ENCODE measurements at places on chromosomes 16 and 17.

- DNase-seq, result no peak
These were observed 635.9 kb downstream of the WWOX start for GRCh38 chr16:78735337-78735736.

DNA sequence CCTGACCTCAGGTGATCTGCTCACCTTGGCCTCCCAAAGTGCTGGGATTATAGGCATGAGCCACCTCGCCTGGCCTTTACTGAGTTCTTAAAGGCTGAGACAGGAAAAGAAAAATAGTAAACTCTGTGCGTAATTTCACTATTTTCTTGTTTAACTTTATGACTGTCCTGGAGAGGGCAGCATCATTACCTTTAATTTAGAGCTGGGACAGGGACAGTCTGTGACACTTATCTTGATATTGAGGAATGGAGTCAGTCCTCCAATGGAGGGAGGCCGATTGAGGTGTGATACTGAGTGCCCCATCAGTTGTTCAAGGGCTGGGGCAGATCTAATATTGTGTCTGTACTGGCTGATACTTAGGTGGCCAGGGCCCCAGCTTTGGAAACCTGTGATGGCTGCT is 21.5 kb upstream of the SPN start:
- DNase-seq, result no peak

GRCh38 chr17:77879896-77880280 is 78.6 kb upstream of the TNRC6C start:
- DNase-seq, result no peak

GRCh38 chr17:17424552-17424951 is 52.2 kb upstream of the MED9 start:
- no peak for DNase-seq

- no peak for DNase-seq
These were observed 1.1 kb downstream of the CDH15 start for GRCh38 chr16:89172528-89173173.

DNA sequence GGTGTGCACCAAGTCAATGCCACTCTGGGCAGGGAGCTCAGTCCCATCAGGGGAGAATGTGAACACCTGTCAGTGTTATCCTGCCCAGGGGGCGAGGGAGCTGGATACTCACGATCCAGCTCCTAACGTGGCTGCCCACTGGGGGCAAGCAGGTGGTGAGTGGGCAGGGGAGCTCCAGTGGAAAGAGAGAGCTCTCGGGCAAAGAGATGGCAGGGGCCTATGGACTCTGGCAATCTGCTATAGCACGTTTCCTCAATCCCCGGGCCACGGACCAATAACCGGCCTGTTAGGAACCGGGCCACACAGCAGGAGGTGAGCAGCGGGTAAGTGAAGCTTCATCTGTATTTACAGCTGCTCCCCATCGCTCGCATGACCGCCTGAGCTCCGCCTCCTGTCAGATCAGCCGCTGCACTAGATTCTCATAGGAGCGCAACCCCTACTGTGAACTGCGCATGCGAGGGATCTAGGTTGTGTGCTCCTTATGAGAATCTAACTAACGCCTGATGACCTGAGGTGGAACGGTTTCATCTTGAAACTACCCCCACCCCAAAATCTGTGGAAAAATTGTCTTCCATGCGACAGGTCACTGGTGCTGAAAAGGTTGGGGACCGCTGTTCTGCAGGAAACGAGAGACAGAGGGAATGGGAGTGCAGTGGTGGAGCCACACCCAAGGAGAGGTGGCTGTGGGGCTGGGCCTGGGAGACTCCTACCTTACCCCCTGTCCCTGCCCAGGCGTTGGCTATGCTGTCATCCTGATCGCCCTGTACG is 15.6 kb downstream of the SLC6A2 start:
- DNase-seq, result no peak

DNA sequence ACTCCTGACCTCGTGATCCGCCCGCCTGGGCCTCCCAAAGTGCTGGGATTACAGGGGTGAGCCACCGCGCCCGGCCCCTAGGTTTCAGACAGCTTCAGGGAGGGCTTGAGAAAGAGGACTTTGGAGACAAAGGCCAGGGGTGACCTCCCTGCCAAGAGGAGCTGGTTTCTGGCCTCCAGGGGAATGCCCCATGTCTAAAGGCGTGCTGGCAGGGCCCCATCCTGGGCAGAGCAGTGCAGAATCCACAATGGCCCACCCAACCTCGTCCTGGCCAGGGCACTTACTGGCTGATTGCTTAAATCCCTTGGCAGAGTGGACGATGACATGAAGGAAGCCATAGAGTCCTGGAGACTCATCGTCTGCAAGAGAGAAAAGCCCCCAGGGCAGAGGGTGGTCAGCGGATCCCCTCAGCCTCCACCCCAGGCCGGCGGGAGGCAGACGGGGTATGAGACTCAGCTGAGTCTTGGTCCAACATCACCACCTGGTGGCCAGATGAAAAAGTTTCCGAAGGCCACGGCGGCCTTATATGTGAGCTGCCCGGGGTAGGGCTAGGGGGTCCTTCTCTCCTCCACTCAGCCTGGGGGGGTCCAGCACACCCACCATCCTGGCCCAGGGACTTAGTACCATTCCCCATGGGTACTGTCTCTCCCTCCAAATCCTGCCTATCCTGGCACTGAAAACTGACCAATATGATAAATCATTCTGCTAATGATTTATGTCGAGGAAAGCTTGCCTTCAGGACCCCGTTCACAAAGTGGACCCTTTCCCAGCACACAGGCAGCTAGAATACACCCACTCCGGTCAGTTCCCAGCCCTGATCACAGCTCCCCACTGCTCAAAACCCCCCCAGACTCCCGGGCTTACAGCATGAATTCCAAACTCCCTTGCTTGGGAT is 59.1 kb downstream of the TIMM22 start:
- DNase-seq, result peak; percentile 28

DNA sequence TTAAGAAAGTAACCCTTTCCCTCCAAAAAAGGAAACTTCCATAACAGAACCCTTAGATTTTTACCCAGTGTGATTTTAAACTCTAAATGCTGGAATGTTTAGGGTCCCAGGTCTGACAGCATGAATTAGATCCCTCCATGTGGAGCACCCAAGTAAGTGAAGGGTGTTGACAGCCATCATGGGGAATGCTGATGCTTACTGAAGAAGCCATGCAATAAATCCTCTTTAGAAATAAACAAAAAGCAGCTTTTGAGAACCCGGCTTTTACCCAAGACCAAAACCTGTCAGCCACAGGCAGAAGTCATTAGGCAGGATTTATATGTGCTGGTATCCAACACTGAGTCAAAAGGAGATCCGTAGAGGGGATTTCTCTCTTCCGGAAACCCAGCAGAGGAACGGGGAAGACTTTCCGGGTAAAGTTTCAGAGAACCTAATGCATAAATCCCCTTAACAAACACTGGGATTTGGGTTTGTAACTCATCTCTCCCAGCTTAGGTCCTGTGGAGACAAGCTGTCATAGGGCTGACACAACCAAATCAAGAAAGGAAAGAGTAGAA is 287.5 kb downstream of the IRX3 start:
- DNase-seq, result no peak

- DNase-seq, result no peak
These were observed 5.7 kb upstream of the MINK1 start for GRCh38 chr17:4827399-4827798.

DNA sequence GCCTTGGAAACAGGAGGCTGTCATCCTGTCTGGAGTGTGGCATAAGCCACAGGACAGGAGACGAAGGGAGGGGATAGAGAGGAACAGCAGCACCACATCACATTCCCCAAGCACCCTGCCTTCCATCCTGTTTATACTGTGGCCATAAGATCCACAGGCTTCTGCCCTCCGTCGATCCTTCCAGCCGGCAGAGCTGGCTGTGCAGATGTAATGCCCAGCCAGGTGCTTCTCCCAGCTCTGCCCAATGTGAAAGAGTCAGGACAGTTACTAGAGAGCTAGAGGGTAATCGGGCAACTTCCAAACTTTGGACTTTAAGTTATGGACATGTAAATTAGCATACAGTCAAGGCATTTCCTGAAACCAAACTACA is 368.4 kb downstream of the SOX9 start:
- no peak for DNase-seq

DNA sequence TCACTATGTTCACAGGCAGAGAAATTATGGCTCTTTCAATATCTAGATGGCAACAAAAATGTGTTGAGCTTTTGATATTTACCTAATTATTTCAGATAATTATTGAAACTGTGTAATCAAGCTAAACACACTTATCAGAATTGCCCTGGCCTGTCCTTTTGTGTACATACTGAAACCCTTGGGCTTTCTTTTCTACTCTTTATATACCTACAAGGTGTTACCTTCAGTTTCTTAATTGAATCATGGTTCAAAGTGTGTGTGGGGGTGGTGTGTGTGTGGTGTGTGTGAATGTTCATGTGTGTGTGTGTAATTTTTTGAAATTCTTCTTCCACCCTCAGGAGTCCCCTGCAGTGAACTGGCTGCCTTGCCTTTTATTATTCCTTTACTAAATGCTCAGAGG is 506.8 kb upstream of the SOX9 start:
- DNase-seq, result no peak

DNA sequence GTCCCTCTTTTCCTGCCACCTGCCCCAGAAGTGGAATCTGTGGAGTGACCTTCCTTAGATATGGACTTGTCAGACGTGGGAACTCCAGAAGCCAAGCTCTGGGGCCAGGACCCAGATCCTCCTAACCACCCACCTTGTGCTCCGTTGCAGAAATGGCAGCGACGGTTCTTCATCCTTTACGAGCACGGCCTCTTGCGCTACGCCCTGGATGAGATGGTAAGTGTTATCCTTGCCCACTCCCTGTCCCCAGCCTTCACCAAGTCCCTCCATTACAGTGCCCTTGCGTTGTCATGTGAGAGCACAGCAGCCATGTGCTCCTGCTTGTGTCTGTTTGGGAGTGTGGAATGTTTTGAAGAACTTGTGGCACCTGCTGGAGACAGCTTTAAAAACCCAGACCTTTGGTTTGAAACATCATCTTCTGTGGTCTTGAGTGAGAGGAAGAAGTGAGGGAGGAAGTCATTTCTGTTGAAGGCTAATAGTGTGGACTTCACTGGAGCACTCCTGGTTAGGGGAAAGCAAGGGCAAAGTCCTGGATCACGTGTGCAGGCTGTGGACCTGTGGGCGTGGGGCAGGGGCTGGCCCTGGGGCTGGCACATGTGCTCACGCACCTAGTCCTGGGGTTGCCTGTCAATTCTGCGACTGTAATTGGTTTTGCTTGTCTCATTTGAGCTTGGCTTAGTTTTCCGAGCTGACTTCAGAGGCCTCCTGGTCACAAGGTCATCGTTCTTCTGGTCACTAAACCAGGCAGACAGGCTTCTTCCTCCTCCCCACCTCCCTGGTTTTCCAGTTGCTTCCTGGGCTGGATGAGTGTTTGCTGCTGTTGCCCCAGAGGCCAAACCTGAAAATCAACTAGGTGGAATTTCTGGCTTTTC is 35.8 kb downstream of the MPRIP start:
- no peak for DNase-seq

DNA sequence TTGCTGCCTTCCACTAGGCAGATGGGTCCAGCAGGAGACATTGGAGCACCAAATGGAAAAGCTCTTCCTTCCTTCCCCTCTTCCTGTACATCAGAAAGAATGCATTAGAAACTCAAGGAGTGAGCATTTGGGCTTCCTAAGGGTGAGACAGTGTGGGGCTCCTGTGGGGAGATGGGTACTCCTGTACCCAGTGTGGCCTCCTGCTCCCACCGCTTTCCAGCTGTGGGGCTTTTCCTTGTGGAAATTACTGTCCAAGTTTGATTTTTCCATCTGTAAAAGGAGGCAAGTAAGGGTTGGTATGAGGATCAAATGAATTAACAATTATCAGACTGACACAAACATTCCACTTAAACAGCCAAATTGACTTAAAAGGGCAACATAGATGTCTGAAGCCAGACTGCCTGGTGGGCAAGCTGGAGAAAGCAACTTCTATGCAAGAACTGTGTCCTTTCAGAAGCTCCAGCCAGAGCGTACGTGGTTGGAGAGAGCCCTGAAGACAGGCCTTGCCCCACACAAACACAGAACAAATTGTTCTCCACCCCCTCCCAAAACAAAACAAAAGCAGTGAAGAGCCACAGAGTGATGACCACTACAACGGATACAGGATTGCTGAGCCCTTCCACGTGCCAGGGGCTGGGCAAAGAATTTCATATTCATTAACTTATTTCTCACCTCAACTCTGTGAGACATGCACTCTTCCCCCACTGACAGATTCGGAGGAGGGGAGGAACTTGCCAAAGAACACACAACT is 23.1 kb upstream of the ALDH3A1 start:
- DNase-seq, result no peak

DNA sequence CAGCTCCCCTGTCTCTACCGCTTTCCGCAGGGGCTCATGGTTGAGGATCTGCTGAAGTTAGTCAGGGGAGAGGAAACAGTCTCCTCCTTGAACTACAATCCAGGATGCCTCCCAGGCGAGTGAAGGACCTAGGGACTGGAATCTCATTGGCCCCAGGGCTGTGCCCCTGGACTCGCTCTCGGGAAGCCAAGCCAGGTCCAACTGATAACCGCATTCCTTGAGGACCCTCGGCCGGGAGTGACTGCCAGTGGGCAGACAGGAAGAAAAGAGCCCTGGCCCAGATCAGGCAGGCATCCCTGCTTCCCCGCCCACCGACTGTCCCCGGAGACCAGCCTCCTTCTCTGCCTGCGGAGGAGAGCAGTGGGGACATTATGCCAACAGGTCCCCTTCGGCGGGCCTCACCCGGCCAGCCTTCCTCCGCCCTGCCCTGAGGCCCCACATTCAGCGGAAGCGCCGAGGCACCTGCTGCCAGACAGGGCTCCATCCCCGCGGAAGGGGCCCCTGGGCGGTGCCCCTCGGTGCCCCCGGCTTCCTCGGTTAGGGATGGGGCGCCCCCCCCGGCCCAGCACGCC is 776 bp downstream of the LRRC75A start:
- no peak for DNase-seq

DNA sequence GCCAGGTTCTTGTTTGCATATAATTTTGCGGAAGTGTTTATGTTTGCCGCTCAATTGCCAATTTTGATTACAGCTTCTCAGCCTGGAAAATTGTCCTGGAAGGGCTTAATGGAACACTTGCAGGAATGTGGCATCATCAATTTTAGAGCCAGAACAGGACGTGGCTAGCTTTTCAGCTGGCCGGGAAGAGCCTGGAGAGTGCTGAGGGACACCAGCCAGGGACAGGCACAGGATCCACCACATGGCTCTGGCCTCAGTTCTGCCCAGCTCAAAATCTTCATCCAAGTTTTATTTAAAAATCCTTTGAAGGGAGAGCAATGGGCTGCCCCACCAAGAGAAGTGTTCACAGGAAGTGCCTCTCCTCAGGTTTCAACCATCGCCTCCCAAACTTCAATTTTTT is 287.2 kb upstream of the HSBP1 start:
- DNase-seq, result no peak

- DNase-seq, result no peak
These were observed 46.2 kb downstream of the GNAO1 start for GRCh38 chr16:56237451-56237930.

DNA sequence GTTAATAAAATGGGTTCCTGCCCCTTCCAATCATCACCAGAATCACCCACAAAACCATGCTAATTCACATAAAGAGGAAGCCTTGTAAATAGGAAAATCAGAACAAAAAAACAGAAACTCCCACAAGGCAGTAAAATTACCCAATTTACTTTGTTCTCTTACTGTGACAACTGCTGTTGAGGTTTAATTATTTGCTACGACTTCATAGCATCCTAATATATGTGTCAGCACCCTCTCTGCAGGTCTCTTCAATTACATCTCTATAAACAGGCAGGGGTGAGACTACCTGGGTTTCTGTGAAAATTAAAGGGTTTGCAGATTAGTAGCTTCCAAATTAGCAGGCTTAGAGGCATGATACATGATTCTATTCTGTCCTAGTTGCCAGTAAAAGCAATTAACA is 2.7 kb downstream of the WDR59 start:
- no peak for DNase-seq
